ENCODE measurements at places on chromosomes 13 and 19.

DNA sequence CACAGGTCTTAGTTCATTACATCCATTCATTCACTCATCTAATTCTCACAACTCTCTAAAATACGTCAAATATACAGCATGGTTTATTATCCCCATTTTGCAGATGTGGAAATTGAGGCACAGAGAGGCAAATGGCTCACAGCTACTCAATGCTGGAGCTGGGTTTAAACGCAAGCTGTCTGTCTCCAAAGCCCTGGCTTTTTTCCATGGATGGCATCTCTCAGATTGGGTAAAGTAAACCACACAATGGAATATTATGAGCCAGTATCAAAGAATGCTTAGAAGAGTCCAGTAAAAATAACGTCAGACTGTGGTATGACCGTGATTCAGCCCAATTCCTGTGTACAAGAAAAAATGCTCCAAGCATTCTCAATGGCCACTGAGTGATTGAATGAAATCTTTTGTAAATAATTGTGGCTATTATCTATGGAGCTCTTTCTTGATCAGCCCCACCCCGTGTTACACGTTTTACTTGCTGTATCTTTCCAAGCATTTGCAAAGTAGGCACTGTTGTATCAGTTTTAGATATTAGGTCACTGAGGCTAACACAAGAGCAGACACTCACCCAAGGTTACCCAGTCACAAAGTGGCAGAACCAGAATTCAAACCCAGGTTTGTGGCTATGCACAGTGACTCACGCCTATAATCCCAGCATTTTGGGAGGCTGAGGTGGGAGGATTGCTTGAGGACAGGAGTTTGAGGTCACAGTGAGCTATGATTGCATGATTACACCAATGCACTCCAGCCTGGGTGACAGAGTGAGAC lies 5.5 kb upstream of the ACP7 start:
- DNase-seq, result no peak

- DNase-seq, result no peak
Observed at GRCh38 chr19:54470991-54471782, 1.9 kb downstream of the CDC42EP5 start.

GRCh38 chr13:19834704-19835103 lies 28.7 kb downstream of the ZMYM5 start:
- no peak for DNase-seq

GRCh38 chr19:47098608-47099007 lies 15.0 kb downstream of the ZC3H4 start:
- DNase-seq, result peak; percentile 76

DNA sequence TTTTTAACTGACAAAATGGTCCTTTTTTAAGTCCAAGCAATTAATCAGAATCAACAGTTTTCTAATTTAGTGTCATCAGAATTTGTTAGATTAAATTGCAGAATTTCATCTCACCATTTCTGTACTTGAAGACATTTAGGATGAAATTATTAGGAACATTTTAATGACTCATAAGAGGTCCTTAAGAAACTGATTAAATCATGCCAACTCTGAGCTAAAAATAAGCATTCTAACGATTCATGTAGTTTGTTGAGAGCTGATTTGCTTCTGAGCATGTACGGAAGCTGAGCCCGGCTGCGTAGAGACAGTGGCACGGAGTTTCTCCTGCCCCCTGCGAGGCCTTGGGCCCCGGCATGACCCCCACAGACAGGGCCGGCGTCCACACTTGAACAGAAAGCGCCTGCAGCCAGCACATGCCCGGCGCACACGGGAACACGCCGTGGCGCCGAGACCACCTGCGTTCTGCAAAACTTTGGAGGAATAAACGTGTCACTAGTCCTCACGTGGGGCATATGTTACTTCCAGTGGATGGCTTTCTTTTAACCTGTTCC lies 89.7 kb upstream of the MCF2L start:
- DNase-seq, result no peak

GRCh38 chr13:112071102-112071722 lies 4.3 kb downstream of the SOX1 start:
- DNase-seq, result no peak

DNA sequence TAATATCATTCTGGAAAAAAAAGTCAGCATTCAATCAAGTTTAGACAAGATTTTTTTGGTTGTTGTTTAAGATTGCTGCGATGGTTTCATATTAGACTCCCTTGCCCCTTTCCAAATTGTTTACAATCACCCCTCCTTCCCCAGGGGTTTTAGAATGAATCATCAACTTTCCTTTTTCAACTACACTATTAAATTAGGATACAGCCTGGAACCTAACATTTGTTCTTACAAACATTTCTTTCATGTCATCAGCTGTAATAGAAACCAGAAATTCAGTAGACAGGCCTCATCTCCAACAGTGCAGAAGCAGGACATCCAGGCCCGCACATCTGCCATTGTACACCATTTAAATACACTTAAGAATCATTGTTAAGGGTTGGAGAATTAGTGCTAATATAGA lies 44.4 kb upstream of the WDFY2 start:
- no peak for DNase-seq

DNA sequence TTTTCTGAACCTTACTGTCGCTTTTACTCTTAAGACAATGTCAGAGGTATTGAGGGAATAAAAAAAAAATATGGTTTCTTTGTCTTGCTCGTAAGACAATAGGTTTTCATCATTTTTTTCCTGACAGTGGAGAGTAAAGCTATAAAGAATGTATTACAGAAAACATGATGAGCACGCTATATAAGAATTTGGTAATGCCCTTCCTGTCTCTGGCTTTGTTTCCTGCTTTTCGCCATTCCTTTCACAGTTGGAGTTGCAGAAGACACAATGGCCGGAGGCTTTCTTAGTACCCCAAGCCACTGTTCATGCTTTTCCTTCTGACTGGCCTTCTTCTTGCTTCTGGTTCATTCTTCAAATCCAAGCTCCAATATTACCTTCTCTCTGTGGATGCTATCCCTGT lies 101.0 kb upstream of the DACH1 start:
- DNase-seq, result no peak

- no peak for DNase-seq
Observed at GRCh38 chr13:55230570-55230908, 1910.2 kb upstream of the PRR20A start.

GRCh38 chr19:10231612-10232228 lies 589 bp upstream of the S1PR2 start:
- no peak for DNase-seq

DNA sequence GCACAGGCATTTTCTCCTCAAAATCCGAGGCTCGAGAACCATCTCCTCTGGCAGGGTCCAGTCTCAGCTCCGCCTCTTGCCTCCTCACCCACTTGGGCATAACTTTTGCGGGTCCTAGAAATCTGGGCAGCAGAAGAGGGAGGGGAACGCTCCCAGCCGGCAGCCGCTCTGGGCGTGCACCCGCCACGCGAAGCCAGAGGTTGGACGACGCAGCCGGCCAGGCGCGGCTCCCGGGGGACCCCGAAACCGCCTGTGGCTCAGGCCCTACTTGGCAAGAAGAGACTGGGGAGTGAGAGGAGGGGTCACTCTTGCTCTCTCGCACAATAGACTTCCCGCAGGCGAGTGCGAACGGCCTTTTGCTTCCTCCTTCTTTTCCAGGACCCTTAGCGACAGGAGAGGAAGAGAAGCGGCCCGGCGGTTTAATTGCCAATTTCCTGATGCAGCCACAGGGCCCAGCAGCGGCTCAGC lies 6.0 kb upstream of the SOX1 start:
- no peak for DNase-seq

- no peak for DNase-seq
Observed at GRCh38 chr13:112672651-112673284, 17.1 kb upstream of the ATP11A start.

DNA sequence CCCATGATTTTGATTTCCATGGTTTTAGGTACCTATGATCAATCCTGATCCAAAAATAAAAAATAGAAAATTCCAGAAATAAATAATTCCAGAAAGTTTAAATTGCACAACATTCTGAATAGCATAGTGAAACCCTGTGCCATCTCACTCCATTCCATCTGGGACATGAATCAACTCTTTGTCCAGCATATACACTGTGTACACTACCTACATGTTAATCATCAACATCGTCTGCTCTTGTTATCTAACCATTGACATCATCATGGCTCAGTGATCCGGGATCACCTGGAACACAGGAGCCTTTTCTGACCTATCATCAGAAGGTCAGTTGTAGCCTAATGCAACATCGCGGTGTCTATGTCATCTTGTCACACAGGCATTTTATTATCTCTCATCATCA lies 75.6 kb downstream of the MYO16 start:
- no peak for DNase-seq

DNA sequence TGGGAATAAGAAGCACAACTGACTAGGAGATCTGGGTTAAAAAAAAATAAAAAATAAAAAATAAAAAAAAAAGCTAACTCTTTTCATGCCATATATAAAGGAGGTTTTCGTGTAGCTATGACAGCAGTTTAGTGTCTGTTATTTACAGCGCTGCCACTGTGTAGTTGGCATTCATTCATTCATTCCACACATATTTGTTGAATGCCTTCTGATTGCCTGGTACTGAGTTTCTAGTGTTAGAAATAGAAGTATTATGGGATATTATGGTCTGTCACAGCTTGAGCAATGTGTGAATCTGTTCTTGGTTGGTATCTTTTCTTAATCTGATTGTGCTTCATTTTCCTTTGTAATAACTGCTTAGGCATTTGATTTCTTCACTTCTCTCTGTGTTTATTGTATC lies 237.4 kb downstream of the NBEA start:
- no peak for DNase-seq

- DNase-seq, result no peak
Observed at GRCh38 chr13:43850873-43851272, 28.7 kb downstream of the CCDC122 start.

- DNase-seq, result no peak
Observed at GRCh38 chr13:99514801-99515200, 13.5 kb downstream of the TM9SF2 start.

DNA sequence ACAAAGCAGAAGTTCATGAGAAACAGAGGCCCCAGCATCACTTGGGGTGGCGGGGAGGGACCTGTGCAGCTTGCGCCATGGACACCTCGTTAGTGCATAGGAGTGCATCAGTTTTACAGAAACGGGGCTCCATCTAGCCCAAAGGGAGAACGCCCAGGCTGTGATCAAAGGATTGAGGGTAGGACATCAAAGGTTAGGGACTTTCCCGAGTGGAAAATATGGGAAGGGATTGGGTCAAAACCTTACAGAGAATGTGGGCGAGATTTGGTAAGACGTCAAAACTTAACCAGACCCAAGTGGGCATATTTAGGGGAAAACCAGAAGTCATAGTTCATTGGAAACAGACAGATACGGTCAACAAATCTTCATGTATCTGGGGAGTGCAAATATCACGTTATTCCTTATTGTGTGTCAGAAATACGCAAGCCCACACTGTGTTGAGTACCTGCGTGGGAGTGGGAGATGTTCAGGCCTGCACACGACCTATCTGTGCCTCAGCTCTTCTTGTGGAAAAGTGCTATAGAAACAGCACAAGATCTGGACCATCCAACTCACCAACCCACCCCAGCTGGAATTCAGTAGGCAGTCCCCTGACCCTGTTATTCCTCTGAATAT lies 9.4 kb upstream of the GRAMD1A start:
- no peak for DNase-seq

DNA sequence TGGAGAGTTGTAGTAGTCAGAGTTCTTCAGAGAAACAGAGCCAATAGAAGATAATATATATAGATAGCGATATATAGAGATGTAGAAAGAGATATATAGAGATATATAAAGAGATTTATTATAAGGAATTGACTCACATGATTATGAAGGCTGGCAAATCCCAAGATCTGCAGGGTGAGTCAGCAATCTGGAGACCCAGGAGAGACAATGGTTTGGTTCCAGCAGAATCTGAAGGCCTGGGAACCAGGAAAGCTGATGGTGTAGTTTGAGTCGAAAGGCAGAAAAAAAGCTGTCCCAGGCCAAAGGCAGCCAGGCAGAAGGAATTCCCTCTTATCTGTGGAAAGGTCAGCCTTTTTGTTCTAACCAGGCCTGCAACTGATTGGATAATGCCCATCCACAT lies 194.1 kb downstream of the NUFIP1 start:
- DNase-seq, result no peak

DNA sequence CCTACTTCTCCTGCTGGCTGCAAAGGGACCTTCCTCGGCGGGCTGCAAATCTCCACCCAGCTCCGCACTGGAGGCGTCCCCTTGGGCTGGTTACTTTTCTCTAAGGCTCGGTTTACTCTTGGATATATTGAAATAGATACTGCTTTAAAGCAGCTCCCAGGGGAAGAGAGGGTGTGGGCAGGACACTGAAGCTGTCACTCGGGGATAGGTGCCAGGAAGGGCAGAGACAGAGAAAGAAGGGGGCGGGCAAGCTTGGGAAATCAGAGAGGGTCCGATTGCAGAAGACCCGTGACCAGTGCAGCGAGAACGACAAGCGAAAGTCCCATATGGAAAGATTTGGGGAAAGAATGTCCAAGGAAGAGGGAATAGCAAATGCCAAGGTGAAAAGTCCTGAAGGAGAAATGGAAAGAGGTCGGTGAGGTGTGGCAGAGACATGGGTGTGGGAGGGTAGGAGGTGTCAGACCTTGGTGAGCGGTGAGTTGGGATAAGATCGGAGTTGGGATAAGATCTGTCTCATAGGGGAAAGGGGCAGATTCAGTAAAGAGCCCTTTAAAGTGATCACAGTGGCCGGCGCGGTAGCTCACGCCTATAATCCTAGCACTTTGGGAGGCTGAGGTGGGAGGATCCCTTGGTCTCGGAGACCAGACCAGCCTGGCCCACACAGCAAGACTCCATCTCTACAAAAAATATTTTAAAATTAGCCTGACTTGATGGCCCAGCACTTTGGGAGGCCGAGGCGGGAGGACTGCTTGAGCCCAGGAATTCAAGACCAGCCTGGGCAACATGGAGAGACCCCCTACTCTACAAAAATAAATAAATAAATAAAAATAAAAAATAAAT lies 618 bp downstream of the THSD8 start:
- no peak for DNase-seq

GRCh38 chr13:111949311-111949710 lies 117.6 kb upstream of the SOX1 start:
- DNase-seq, result no peak

GRCh38 chr13:75513271-75513670 lies 24.4 kb downstream of the COMMD6 start:
- no peak for DNase-seq

DNA sequence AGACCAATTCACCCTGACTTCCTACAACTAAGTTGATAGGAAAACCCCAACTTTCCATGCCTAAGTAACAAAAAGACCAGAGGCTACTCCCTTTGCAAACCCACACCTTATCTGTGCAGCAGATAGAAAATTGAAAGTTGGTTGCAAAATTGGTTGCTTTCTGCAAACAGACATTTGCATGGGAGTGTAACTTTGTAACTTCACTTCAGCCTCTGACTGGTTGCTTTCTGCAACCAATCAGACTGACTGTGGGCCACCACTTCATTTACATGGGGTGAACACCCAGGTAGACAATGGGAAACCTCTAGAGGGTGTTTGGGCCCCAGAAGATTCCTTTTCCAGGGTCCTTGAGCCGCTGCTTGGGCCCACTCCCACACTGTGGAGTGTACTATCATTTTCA lies 9.8 kb downstream of the TEX30 start:
- DNase-seq, result no peak

DNA sequence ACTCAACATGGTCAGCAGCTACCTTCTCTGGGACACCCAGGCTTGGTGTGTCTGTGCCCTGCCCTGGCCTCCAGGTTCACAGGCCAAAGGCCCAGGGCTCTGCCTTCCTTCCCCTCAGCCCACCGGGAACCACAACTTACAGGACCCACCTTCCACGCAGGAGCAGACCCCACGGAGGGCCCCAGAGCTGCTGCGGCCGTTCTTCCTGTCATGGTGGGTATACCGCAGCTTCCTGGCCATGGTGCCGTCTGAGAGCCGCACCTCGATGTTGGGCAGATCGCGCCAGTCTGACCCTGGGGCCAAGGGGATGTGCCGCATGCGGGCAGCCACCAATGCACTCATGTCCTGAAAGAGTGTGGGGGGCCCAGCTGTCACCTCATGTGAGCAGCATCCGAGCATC lies 17.2 kb upstream of the EIF3G start:
- no peak for DNase-seq
